ENCODE measurements at places on chromosomes 4 and X.

- H3K4me1 ChIP-seq, result peaks cover 6% of the 10 kb centered on the region
- no peaks in the 10 kb centered on the region for H3K36me3 ChIP-seq
- H3K4me3 ChIP-seq, result no peak overlapping the region
- no peak overlapping the region for H3K27ac ChIP-seq
- no peak for DNase-seq
- no peaks in the 10 kb centered on the region for H3K27me3 ChIP-seq
These were observed 47.9 kb downstream of the CHIC2 start for GRCh38 chr4:54016504-54016903.

- no peak overlapping the region for H3K4me3 ChIP-seq
- no peaks in the 10 kb centered on the region for H3K36me3 ChIP-seq
- H3K27ac ChIP-seq, result peak overlapping the region; percentile 47
- H3K27me3 ChIP-seq, result no peaks in the 10 kb centered on the region
- no peak for DNase-seq
- peaks cover 60% of the 10 kb centered on the region for H3K4me1 ChIP-seq
These were observed 18.6 kb downstream of the AFM start for GRCh38 chr4:73499996-73500765.

DNA sequence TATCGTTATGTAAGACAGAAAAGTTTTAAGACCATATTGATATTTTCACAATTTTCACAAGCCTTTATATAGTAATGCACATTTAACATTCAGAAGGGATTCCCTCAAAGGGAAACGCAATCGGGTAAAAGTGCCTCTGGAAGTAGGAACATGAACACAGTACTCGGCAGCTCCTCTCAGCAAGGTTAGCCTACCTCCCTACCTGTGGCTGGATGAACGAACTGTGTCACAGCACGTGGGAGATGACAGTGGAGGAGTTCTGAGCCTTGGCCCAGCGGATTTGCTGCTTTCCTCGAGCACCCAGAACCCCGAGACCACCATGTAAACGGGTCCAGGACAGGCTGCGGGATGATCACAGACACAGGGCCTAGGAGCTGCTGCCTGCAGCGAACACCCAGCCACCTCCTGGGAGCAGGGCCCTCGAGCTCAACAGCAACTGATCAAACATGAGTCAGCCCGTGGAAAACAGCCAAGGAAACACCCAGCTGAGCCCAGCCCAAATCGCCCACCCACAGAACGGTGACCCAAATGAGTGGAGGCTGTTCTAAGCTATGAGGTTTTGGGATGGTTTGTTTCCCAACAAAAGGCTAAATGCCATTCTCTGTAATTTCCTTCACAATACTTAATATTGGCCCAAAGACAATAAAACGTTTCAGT is 30.4 kb downstream of the FAT1 start:
- no peaks in the 10 kb centered on the region for H3K36me3 ChIP-seq
- no peaks in the 10 kb centered on the region for H3K27me3 ChIP-seq
- H3K27ac ChIP-seq, result no peak overlapping the region
- H3K4me1 ChIP-seq, result no peaks in the 10 kb centered on the region

DNA sequence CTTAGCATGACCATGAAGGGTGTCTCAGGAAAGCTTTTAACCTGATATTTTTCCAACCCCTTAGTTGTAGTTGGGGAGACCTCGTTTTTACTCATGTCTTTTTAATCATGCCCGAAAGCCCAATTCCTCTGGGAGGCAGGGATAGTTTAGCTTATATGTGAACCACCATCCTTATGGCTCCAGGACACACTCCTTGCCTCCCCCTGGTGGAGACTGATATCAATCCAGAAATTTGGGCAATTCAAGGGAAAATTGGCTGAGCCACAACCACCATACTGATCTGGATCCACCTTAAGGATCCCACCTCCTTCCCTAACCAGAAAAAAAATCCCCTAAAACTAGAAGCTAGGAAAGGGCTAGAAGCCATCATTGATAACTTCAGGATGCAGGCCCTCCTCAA is 13.4 kb upstream of the COL25A1 start:
- no peak for DNase-seq
- no peak overlapping the region for H3K27ac ChIP-seq
- no peaks in the 10 kb centered on the region for H3K4me1 ChIP-seq
- no peaks in the 10 kb centered on the region for H3K36me3 ChIP-seq

DNA sequence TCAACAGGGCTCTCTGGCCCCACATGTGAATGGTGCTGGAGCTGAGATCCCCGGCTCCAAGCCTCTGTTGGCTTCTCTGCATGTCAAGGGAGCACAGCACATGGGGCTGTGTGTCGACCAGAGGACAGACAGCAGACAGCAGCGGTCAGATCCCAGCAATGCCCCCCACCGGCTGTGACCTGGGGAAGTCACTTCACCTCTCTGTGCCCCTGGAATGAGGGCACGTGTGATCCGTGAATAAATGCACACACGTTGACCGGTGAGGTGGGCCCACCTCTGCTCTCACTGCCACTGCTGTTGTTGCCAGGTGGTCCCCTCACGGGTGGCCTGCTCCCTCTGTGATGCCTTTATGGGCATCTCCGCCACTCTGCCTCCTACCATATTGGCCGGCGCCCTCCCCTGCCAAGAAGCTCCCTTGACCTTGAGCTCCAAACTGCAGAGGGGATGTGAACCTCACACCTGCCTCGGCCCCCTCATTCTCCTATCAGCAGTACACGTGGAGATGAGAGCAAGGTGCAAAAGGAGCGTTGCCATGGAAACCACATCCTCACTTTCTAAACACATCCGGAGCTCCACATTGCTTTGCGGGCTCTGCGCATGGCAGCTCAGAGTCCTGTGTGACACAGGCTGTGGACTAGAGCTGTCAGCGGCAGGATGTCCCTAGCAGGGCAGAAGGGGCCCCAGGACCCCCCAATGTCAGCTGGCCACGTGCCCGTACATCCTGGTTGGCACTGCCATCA is 75.4 kb downstream of the ABLIM2 start:
- H3K27ac ChIP-seq, result no peak overlapping the region
- DNase-seq, result no peak
- no peaks in the 10 kb centered on the region for H3K36me3 ChIP-seq
- no peaks in the 10 kb centered on the region for H3K4me1 ChIP-seq
- no peak overlapping the region for H3K4me3 ChIP-seq
- H3K27me3 ChIP-seq, result no peaks in the 10 kb centered on the region

Data from right lobe of liver (tissue), 6 donors.